ENCODE measurements at places on chromosomes 3 and 15.

GRCh38 chr3:72442759-72443158 lies 405.5 kb downstream of the SHQ1 start:
- DNase-seq: no peak

DNA sequence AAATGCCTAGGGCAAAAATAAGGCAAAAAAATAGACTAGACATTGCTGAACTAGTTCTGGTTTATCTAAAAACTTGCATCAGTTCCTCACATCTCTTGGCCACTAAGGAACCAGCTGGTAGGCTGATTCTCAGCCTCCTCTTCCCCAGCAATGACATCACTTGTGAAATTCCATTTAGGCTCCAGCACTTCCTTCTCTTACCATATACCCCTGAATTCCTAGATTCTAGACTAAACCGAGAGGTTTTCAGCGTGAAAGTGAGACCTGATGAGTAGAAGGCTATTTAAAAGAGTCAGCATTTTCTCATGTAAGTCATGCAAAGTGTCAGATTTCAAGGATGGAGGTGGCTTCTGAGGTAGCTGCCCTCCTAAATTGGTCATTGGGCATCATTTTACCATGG lies 247.1 kb upstream of the CDIN1 start:
- no peak for DNase-seq

DNA sequence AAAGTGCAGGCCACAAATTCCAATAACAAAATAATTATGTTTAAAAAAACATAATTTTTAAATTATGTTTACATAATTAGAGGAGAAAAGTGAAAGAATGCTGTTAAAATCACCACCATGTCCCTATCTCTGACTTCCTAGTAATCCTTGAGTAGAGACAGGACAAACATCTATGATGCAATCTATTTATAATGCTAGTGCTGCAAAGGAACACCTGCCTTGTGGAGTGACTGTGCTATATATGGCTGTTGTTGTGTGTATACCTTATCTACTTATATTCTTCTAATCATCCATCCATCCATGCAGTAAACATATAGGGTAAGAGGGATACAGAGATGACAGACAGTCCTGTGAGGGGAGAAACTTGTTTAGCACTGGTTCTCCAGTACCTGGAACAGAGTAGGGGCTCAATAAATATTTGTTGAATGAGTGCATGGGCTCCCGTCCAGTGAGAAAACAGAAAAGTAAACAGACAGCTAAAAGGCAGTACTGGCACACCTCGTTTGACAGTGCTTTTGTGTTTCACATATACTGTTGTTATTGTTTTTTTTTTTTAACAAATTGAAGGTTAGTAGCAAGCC lies 229.3 kb upstream of the UBE2E1 start:
- DNase-seq: peak; percentile 84

- no peak for DNase-seq
Observed at GRCh38 chr15:90660195-90660998, 56.7 kb upstream of the BLM start.

DNA sequence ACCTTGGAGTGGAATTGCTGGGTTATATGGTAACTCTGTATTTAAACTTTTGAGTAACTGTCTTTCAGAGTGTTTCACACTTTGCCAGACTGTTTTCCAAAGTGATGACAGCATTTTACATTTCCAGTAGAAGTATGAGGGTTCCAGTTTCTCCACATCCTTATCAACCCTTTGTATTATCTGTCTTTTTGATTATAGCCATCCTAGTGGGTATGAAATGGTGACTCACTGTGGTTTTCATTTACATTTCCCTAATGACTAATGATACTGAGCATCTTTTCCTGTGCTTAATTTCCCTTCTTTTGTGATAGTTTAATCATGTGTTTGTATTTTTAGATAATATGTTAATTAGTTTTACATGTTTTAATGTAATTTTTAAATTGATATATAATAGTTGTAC lies 138.1 kb upstream of the DAZL start:
- no peak for DNase-seq

DNA sequence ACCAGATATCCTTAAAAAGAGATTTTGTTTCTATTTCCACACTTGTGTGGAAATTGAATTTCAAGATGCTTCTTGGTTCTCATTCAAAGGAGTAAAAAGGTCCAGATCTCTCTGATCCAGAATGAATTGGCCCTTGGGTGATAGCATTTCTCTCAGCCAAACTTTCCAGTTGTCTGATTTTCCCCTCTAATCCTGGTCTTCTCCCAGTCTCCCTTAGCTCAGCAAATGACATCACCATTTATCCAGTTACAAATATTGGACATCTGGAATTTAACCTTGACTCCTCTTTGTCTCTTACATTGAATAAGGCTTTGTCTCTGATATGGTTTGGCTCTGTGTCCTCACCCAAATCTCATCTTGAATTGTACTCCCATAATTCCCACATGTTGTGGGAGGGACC lies 10.2 kb upstream of the FGF7 start:
- no peak for DNase-seq

DNA sequence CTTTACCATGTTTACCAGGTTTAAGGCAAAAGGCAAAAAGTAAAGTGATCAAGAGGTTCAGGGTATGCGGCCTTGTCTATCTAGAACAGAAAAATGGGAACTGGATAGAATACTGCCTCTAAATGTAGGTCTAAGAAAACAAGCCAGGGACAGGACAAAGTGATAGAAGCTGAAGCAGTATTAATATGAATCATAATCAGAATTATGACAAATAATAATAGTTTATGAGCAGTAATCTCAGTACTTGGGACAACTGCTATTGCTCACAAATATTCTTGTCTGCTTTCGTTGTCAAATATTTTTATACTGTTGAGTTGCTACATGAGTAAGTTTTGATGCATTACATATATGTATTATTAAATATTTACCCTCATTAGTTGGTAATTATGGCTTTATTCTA lies 356.9 kb upstream of the RBMS3 start:
- no peak for DNase-seq

- DNase-seq: no peak
Observed at GRCh38 chr3:79040701-79041100, 727.1 kb downstream of the ROBO1 start.

DNA sequence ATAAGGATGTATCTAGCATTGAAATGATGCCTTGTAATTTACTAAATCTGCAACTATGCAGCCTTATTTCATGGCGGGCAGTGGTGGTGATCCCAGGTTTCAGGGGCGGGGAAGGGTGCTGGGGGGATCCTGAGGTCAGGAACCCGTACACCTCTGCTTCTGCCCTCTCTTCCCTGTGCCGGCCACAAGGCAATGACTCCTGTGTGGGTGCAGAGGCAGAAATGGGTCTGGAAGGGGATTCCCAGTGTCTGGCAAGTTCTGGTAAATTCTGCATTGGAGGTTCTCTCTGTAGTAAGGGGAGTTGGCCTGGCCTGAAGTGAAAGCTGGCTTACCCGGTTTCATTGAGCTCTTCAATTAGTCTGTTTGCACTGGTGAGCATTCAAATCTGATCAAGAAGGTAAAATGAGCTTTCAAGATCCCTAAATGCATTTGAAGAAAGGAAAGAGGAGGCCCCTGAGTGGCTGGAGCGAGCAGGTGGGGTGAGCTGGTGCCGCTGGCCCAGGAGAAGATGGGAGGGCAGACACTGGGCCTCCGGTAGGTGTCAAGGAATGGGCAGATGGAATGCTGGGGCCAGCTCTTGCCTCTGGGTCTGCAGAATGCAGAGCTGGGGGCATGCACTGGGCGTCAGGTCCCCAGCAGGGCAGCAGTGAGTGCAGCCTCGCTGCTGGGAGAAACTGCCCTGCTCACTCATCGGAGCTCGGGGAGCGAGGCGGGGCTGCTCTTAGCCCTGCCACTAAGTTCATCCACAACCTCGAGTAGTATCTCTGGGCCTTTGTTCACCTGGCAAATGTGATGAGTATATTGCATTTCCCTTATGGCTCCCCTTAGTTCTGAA lies 13.7 kb downstream of the NRROS start:
- DNase-seq: no peak

DNA sequence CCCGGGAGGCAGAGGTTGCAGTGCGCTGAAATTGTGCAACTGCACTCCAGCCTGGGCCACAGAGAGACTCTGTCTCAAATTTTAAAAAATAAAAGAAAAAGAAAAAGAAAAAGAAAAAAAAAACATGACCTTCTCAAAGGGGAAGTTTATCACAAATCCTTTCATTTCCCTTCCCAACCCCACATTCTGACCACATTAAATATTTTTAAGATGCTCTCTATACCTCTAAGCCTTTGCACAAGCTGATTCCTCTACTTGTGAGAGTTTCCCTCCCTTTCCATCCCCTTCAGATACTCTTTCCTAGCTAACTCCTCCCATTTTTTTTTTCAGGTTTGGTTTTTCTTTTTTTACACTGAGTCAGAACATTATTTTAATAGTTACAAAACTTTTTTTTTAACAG lies 4.0 kb downstream of the HIGD1A start:
- DNase-seq: no peak

GRCh38 chr3:40584625-40585189 lies 59.9 kb downstream of the ZNF621 start:
- peak; percentile 68 for DNase-seq

DNA sequence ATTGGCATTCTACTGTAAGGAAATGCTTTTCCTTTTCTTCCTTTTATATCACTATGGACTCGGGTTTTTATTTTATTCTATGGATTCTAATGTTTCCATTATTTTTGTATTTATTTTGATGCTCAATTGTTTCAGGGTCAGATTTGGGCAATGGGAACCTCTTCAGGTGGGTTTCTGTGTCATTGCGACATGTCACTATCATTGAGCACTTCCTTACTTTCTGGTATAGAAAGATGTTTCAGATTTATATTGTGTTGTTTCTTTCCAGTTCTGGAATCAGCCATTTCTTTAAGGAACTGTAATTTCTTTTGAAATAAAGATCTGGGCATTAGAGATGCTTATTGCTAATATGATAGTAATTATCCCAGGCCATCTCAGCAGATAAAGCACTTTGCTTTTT lies 21.8 kb downstream of the GALK2 start:
- no peak for DNase-seq

DNA sequence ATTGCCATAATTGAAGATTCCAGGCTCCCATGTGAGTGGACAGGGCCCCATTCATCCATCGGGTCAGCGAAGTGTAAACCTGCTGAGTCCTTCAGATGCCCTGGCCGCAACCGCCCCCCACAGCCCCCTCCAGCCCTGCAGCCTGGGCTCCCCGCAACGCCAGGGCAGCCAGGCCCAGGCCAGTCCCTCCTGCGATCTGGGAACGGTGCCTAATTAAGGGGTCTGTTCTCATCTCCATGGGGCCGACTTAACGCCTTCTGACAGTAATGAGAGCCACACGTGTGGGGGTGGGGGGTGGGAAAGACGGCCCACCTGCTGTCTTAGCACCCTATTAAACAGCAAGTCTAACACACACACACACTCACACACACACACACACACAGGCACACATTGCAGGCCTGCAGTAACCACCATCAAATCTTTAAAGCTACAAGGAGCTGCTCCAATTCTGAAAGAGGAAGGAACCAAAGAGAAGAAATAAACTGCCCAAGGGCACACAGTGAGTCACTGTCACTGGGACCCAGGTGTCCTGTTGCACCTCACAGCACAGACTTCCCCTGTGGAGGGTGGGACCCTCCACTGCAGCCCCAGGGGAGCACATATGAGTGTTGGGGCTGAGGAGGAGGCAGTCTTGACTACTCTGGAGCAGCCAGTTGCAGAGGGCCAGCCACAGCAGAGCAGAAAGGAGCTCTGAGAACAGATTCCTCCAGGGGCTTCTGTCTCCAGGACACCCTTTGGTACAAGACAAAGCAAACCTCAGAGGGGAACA lies 31.8 kb upstream of the HES1 start:
- DNase-seq: no peak

GRCh38 chr3:69403454-69403853 lies 17.6 kb upstream of the FRMD4B start:
- peak; percentile 68 for DNase-seq

GRCh38 chr3:60770532-60770931 lies 480.7 kb downstream of the FHIT start:
- DNase-seq: no peak

GRCh38 chr3:127066635-127067034 lies 83.7 kb downstream of the PLXNA1 start:
- no peak for DNase-seq

Measured in NCI-H510A treated with DMSO at 0.1 percent for 48 hours (cell line).